Central memory CD4-positive, alpha-beta T cell (primary cell): ENCODE measurements at places on chromosomes 12 and 14.

DNA sequence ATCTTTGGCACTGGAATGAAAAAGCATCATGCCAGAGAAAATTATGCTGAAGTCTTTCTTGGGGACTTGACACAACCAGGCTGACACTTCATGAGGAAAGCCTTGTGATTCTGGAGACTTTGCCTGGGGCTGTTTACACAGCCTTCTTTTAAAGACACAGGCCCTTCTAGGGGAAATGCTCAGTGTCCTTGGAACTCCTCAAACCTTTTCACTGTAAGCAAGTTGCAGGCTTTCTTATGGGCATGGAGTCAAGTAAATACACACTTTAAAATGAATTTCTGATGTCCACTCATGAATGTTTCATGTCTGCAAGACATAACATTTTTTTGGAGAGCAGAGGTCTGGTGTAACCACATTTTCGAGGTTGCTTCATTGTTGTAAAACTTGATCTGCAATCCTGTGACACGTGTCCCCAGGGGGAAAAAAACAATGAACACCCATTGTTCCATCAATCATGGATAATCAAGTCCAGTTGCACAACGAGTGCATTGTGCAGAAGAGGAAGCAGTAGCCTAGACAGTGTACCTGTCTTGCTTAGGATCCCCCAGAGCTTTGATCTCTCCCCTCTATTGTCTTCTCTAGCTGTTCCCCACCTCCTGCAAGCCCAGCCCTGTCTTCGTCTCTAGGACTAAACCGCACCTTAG is 155.1 kb upstream of the PRICKLE1 start:
- no peak for DNase-seq

GRCh38 chr12:93126069-93126474 is 197.0 kb upstream of the EEA1 start:
- DNase-seq, result no peak

GRCh38 chr14:97924922-97925613 is 1127.9 kb downstream of the VRK1 start:
- DNase-seq, result no peak

DNA sequence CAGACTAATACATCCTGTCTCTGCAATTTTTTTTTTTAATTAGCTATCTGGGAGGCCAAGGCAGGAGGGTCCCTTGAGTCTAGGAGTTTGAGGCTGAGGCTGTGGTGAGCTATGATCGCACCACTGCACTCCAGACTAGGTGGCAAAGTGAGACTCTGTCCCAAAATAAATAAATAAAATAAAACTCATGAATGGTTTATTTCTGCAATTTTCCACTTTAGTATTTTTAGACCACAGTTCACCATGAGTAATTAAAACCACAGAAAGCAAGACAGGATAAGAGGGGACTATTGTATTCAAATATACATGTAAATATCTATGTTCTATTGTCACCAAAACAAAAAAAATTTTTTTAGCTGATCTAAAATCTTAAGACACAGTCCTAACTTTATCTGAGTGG is 17.8 kb downstream of the TAOK3 start:
- DNase-seq, result no peak

DNA sequence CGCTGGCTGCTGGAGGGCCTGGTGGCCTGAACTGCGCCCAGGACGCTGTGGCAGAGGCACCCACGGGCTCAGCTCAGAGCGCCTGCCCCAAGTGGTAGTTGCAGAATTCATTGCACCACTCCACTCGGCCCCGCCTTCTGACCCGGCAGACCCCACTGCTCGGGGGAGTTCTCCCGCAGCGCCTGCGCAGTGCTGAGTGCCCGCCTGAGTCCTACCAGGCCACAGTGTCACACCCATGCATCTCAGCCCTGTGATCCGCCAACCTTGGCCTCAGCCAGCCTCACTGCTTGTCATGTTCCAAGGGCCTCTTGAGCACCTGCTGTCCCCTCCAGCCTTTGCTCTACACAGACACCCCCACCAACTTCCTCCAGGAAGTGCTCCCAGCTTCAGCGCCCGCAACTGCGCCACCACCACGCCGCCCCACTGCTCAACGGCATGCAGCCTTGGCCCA is 12.2 kb downstream of the DEGS2 start:
- DNase-seq, result peak; percentile 61

GRCh38 chr14:31716208-31716607 is 155.0 kb downstream of the NUBPL start:
- no peak for DNase-seq

DNA sequence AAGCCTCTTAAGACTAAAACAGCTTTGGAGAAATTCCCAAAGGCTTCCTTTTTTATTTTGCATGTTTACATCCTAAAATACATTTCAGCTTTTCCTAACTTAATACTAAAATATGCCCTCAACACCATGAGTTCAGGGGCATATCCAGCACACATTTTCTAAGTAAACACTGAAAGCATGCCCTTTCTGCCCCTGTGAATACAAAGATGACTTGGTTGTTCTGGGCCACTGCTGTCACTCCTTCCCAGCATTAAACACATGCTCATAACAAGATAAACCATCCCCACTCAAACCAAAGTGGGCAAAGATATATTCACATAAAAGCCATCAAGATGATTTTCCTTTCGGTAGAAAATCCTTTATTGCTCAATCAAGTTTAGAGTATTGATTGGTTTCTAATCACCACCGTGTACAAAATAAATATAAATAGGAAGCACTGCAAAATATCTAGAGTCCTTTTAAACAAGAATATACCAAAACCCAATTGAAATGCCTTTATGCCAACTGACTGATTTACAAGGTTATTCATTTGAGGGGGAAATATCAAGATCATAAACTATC is 1.9 kb downstream of the CCNB1IP1 start:
- no peak for DNase-seq

GRCh38 chr12:132513070-132513398 is 23.1 kb downstream of the FBRSL1 start:
- DNase-seq, result no peak

- no peak for DNase-seq
Observed at GRCh38 chr14:100838493-100839314, 12.8 kb downstream of the MEG3 start.

DNA sequence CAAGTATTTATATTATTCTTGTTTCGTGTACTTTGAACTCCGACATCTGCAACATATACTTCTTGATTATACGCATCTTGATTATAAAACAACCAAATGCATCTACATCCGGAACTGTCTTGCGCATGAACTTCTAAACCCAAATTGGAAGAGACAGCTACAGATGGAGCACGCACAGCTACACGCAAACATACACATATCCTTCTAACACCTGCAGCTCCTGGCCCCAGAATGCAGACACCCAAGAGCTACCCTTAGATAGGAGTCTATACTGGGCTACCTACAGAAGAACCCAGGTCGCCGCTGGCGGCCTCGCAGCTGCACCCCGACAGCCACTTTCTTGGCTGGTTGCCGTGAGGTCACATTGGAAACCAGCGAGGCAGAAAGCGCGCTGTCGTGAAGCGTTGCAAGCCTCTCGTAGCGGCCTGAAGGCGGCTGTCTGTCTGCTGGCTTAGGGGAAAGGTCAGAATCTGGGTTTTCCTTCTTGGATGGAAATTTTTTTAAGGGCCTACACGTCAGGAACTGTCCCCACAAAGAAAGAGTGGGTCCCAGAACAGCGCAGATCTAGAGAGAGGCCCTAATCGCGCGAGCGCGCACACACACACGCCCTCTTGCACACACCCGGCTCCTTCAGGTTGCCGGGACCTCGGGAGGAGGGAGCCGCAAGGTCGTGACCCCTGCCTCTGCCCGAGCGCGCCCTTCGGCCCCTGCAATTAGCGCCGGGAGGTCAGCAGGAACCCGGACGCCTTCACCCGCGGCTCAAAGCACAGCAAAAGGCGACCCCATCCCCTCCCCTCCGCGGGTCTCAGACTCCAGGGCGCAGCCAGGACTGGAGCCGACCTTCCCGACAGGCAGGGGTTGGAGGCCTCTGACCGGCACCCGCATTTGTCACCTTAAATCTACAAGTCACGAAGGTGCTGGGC is 17.0 kb downstream of the TBX3 start:
- DNase-seq, result no peak

- DNase-seq, result no peak
Observed at GRCh38 chr14:75119056-75119455, 7.8 kb downstream of the NEK9 start.

DNA sequence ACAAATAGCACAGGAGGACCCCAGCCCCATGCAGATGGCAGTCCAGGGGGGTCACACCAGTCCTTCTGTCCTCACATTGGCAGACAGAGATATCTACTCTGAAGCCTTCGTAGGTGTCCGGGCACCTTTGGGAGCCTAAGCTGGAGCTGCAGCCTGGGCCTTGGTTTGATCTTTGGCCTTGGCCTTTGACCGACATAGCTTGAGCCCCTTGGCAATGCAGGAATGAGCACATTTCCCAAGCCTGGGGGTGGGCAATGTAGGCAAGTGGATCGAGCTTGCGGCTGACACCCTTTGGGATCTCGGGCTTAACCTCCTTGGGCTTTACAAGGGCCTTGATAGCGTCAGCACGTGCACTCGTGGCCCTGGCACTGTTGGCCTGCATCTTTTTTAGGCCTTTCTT is 6.4 kb downstream of the COQ5 start:
- DNase-seq, result no peak
